ENCODE measurements at places on chromosomes 16 and 17.

- DNase-seq = no peak
Measured at GRCh38 chr17:13636951-13637350, 35.2 kb upstream of the HS3ST3A1 start.

DNA sequence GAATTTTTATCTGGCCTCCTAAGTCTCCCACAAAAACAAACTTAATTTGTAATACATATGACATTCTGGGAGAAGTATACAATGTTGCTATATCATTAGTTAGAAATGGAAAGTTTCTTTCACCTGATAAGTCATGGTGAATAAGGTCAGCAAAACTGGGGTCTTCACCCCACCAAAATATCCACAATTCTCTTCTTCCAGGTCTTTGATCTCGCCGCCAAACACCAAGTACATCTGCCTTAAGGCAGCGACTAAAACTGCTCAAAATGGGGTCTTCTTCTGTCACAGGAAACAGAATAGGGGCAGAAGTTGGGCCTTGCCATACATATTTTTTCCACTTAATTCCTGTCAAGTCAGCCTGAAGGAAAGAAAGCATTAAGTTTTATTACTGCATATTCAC, 2.1 kb downstream of the MED13 start:
- DNase-seq = peak; percentile 82

DNA sequence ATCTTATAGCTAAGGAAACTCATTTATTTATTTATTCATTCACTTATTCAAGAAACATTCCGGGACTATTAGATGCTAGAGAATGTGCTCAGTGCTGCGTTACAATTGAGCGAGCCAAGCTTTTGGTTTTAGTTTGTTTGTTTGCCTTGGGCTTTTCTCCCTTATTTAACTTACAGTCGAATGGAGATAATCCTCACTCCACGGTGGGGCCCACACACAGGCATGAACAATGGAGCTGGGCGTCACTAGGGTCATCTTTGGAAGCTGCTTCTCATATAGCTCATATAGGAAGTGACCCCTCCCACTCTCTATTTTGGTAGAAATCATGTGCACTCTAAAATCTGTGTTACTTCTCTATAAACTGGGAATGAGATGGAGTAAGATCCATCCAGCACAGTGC, 210.0 kb downstream of the TMEM114 start:
- DNase-seq = no peak

GRCh38 chr17:11122908-11123307, 118.1 kb upstream of the SHISA6 start:
- DNase-seq = peak; percentile 18

GRCh38 chr16:78183437-78184237, 84.2 kb downstream of the WWOX start:
- no peak for DNase-seq

- DNase-seq = no peak
Measured at GRCh38 chr17:52035336-52035915, 123.1 kb downstream of the CA10 start.

DNA sequence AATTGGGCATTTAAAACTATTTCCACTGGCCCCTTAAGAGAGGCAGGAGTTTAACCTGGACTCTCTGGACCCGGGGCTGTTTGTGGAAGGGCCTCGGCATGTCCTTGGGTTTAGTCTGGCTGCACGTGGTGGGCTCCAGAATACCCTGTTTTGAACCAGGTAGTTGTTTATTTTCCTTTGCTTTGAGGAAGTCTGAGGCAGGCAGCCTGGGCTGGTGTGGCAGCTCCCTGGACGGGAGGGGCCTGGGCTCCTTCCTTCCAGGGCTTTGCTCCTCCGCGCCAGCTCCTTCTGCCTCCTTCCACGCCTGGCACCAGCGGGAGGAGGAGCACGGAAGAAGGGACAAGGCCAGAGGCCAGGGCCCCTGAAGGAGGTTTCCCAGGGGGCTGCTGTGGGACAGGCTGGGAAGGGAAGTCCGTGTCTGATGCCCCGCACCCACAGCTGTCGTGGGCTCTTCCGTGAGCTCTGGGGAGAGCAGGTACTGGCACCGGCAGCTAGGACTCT, 15.5 kb downstream of the BANP start:
- DNase-seq = peak; percentile 90

- no peak for DNase-seq
Measured at GRCh38 chr16:89511374-89511773, 3.2 kb downstream of the SPG7 start.

- no peak for DNase-seq
Measured at GRCh38 chr16:16086653-16087446, 136.4 kb downstream of the ABCC6 start.

GRCh38 chr17:49993423-49994060, 1.5 kb downstream of the DLX3 start:
- peak; percentile 84 for DNase-seq

DNA sequence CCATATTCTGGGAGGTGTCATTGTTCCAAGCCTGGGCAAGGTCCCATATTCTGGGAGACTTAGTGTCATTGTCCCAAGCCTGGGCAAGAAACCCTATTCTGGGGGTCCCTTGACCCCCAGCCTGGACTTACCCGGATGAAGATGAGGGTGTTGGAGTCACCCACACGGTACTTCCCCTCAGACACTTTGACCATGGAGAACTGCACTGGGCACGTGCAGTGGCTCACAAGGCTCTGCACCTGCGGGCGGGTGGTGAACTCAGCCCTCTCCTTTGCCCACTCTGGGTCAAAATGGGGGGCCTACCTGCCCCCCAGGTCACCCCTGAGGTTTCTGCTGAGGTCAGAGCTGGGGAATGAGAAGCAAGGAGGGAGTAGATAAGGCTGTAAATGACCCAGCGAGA, 4.1 kb downstream of the GAS2L2 start:
- DNase-seq = peak; percentile 73

- no peak for DNase-seq
Measured at GRCh38 chr16:10655415-10655977, 39.2 kb downstream of the TEKT5 start.

GRCh38 chr17:36723459-36724025, 122.2 kb downstream of the MRM1 start:
- no peak for DNase-seq

DNA sequence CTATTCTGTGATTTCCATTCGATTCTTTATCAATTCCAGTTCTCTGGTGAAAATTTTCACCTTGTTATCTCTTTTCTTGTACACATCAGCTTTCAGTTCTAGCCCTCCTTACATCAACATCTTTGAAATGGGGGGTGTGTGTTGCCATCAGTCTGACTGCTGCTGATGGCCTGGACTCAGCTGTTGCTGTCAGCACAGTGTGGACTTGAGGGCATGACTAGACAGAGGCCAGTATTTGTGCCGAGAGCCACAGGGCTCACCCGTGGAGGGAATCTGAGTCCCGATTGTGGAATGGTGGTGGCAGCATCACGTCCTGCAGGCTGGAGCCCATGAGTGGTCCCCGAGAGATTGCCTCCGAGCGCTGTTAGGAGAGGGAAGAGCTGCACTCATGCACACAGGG, 114.2 kb downstream of the RPTOR start:
- DNase-seq = no peak

DNA sequence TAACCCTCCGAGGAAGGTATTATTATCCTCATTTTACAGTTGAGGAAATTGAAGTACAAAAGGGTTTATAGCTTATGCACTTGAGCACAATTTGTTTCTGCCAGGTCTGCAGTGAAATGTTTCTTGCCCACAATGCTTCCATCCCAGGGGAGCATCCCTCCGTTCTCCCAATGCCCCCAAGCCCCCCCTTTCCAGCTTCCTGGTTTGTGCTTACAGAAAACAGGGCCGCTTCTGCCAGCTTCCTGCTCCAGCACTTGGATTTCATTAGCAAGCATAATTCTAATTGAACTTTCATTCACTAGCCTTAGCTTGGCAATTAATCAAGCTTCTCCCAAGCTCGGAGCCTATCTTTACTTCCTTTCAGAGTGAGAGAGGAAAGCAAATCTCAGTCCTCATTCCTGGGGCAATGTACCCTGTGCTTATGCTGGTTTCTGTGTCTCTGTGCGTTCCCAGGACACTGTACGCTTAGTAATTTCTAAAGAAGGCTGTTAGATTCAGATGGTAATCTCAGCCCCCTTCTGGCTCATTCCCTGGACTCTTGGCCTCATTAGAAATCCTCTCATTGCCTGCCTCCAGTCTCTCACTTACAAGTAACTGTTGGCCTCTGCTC, 141.6 kb downstream of the HS3ST2 start:
- DNase-seq = no peak

GRCh38 chr16:2663553-2664546, 18.5 kb upstream of the KCTD5 start:
- no peak for DNase-seq

DNA sequence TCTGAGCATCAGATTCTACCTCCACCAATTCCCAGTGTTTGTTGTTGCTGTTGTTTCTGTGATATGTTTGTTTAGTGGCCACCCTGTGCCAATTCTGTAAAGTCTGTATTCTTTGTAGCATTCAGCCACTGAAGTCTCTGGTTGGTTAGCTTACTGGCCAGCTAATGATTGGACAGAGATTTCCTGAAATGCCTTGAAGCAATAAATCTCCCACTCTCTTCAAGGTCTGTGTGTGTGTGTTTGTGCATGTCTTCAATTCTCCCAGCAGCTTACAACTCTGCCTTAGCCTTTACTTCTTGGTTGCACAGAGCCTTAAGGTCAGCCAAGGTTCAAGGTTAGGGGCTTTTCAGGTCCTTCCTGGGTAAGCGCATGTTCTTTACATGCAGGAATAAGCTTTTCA, 38.2 kb downstream of the PRPSAP2 start:
- DNase-seq = no peak

GRCh38 chr16:47110939-47111338, 32.8 kb downstream of the NETO2 start:
- DNase-seq = peak; percentile 22

- DNase-seq = peak; percentile 92
Measured at GRCh38 chr17:56756536-56756935, 77.2 kb downstream of the C17orf67 start.

- no peak for DNase-seq
Measured at GRCh38 chr16:77853161-77853560, 64.8 kb downstream of the VAT1L start.

DNA sequence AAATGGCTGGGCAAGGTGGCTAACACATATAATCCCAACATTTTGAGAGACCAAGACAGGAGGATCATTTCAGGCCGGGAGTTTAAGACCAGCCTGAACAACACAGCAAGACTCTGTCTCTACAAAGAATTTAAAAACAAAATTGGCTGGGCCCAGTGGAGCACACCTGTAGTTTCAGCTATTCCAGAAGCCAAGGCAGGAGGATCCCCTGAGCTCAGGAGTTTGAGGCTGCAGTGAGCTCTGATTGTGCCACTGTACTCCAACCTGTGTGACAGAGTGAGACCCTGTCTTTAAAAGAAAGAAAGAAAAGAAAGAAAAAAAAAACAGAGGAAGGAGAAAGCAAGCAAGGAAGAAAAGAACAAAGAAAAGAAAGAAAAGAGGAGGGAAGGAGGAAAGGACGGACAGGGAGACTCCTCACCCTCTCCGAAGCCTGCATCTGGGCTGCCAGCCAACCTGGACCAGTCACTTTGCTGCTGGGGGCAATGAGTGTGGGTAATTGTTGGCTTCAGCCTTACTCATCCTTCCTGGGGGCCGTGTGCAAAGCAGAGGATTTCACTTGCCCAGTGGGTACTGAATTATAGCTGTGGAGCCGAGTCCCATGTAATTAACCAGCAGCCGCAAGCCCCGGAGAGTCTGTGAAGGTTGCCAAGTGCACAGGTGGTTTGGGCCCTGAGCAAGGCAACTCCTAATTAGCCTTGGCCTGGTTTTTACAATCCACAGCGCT, 6.7 kb upstream of the MT4 start:
- DNase-seq = peak; percentile 91

DNA sequence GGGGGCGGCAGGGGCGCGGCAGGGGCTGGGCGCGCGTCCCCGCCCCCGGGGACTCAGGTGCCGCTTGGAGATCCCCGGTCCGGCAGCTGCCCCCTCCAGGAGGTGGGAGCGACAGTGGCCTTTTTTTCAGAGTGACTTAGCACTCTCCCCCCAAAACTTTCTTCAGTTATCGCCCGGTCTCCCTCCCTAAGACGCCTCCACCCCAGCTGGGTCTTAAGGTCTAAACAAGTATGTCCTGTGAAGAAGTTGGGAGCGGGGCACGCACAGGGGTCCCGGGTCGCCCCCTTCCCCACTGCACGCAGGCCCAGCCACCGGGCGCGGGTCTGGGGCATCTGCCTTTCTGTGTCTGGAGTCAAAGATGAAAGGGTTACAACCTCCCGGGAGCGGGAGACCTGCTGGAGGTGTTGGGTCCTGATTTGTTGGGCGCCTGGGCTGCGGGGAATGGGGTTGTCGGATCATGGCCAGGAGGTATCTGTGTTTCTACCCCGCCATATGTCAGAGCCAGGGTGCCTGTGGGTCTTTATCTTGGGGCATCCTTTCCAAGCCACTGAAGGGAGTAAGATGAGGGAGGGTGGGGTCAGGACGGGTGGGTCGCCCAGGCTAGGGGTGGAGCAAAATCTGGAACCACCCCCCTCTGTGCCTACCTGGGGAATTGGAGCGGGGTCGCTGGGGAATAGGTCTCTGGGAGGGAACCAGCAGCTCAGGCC, 757 bp downstream of the FMNL1 start:
- DNase-seq = no peak

- no peak for DNase-seq
Measured at GRCh38 chr17:61174310-61174709, 225.3 kb upstream of the TBX2 start.

DNA sequence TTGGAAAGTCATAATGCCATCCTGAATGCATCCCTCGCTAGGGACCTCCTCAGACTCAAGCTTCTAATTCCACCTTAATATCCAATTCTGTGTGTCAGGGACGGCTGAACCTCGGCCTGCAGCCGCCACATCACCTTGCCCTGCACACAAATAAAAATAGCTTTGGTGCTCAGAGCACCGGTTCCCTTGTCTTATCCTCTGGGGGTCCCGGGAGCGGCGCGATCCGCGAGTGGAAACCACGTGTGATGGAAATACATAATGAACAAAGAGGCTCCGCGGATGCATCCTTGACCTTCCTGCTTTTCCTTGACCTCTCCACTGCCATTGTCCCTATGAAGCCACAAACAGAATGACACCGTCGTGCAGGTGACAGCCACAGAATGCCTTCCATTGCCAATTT, 143.4 kb downstream of the ZNF423 start:
- no peak for DNase-seq

- DNase-seq = no peak
Measured at GRCh38 chr16:67801241-67801640, 5.1 kb downstream of the RANBP10 start.

- DNase-seq = peak; percentile 91
Measured at GRCh38 chr17:40168262-40168832, 8.9 kb upstream of the RAPGEFL1 start.

DNA sequence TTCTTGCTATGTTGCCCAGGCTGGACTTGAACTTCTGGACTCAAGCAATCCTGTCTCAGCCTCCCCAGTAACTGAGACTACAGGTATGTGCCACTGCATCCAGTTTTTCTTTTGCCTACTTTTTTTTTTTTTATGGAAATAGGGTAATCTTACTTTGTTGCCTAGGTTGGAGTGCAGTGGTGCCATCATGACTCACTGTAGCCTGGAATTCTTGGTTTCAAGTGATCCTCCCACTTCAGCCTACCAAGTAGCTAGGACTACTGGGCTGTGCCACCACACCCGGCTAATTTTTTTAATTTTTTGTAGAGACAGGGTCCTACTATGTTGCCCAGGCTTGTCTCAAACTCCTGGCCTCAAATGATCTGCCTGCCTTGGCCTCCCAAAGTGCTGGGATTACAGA, 10.0 kb downstream of the LRRC36 start:
- no peak for DNase-seq

- DNase-seq = peak; percentile 81
Measured at GRCh38 chr16:57383276-57384247, 11.3 kb downstream of the CX3CL1 start.

Data from osteoblast (primary cell).